ENCODE measurements at places on chromosomes 11 and 22.

DNA sequence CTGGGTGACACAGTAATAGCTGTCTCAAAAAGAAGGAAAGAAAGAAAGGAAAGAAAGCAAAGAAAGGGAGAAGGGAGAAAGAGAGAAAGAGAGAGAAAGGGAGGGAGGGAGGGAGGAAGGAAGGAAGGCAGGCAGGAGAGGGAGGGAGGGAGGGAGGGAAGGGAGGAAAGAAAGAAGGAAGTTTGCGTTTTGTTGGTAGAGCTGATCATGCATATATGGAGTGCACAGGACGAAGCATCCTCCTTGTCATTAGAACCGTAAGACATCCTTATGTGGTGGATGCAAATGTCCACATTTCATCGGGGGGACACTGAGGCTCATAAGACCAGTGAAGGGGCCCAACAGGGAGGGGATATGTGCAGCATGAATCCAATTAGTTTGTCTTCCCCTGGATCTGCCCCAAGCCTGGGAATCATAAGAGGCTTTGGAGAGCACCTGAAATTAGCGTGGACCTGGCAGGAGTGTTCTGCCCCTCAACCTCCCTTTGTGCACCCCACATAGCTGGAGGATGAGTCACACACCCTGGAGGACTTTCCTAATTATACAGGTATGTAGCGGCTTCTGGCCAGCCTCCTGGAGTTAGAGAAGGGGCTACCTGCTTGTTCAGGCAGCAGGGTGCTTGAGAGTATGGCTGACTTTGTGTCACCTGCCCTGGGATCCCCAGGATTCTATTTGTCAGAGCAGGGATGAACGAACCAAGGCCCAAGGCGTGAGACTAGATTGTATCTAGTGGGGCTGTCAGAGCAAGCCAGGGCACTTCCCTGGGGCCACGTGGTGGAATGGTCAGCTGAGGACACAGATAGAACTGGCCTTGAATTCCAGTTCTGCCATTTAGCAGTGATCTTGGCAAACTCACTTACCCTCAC is 119.7 kb upstream of the CD82 start:
- no peak for DNase-seq

- no peak for DNase-seq
These were observed 73.7 kb downstream of the RTL6 start for GRCh38 chr22:44424359-44424682.

DNA sequence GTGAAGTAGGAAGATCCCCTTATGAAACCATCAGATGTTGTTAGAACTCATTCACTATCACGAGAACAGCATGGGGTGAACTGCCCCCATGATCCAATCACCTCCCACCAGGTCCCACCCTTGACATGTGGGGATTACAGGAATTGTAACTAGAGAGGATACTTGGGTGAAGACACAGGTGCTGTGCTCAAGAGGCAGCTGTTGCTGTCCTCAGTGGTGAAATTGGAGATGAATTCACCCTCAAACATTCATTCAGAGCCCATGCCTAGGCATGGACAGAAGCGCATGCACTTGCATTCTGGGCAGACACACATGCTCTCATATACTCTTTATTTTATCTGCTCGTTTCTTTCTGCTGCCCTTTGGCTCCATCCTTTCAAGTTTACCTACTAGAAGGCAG is 385.0 kb downstream of the INSC start:
- no peak for DNase-seq

- DNase-seq, result no peak
These were observed 98.7 kb downstream of the NAV2 start for GRCh38 chr11:19811380-19811779.

GRCh38 chr11:78828676-78829075 is 254.0 kb upstream of the NARS2 start:
- DNase-seq, result no peak

DNA sequence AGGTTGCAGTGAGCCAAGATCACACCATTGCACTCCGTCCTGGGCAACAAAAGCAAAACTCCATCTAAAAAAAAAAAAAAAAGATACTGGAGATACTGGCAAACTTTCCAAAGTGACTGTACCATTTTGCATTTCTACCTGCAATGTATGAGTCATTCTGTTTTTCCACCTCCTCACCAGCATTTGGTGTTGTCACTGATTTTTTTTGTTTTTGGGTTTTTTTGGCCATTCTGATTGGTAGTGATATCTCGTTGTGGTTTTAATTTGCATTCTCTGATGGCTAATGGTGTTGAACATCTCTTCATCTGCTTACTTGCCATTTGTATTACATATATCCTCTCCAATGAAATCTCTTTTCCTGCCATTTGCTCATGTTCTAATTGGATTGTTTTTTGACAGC is 12.0 kb upstream of the RBX1 start:
- DNase-seq, result no peak

- peak; percentile 64 for DNase-seq
These were observed 12.7 kb upstream of the ARHGEF17 start for GRCh38 chr11:73295241-73295995.

GRCh38 chr22:36366291-36366708 is 21.5 kb downstream of the MYH9 start:
- no peak for DNase-seq

- DNase-seq, result no peak
These were observed 77.5 kb upstream of the MYOD1 start for GRCh38 chr11:17641792-17642350.

DNA sequence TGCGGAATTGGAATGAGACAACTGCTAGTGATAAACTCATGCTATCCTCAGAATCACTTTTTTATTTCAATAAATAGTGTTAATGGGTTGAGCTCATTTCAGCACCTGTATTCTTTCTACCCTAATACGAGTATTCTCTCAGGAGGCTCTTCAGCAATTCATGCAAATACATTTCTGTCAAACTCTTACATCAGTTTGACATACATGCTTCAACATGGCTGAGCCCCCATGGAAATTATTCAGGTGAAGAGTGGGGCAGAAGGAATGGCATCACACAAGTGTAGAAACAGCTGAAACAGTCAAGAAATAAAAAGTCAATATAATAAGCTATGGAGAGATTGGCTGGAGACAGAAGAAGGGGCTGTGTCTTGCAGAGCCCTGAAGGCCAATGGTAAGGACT is 77.8 kb upstream of the SNX19 start:
- DNase-seq, result no peak

DNA sequence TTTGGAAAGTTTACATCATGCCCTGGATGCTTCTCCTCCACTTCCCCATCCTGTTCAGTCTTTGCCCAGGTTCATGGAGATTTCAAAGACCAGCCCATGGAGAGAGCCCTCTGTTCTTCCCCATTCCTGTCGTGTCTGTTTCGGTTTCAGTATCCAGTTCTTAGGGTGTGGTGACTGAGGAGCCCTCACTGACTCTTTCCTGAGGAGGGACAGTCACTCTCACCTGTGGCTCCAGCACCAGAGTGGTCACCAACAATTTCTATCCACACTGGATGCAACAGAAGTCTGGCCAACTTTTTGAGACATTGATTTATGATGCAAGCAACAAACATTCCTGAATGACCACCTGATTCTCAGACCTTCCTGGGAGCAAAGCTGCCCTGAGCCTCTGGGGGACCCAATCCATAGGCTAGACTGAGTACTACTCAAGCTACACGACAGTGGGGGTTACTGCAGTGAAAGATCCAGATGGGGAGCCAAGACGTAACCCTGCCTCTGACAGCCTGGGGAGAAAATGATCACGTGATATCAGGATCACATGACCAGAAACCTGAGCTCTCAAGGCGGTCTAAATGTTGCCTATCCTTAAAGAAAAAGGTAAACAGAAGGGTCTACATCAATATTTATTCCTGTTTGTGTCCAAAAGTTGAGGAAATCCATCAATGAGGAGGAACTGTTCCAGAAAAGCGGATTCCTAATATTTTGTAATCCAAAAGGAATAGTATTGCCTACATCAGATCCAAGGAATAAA is 76.2 kb upstream of the VPREB1 start:
- DNase-seq, result no peak

- DNase-seq, result no peak
These were observed 42.3 kb downstream of the SYTL2 start for GRCh38 chr11:85768473-85769146.

DNA sequence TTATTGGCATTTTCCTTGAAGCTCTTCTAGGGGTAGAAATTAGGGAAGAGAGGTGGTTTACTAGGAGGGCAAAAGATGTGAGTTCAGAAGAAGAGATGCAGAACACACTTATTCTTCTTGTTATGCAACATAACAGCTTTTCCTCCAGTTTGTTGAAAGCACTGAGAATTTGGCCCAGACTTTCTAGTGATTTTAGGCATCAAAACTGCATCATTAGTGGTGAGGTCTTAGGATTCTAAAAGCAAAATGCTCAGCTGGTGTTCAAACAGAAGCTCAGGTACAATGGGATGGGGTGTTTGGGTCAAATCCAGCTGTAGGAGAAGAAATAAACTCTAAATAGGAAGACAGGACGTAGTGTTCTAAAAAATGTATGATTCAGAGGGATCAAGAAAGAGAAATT is 221.1 kb downstream of the OPCML start:
- no peak for DNase-seq

DNA sequence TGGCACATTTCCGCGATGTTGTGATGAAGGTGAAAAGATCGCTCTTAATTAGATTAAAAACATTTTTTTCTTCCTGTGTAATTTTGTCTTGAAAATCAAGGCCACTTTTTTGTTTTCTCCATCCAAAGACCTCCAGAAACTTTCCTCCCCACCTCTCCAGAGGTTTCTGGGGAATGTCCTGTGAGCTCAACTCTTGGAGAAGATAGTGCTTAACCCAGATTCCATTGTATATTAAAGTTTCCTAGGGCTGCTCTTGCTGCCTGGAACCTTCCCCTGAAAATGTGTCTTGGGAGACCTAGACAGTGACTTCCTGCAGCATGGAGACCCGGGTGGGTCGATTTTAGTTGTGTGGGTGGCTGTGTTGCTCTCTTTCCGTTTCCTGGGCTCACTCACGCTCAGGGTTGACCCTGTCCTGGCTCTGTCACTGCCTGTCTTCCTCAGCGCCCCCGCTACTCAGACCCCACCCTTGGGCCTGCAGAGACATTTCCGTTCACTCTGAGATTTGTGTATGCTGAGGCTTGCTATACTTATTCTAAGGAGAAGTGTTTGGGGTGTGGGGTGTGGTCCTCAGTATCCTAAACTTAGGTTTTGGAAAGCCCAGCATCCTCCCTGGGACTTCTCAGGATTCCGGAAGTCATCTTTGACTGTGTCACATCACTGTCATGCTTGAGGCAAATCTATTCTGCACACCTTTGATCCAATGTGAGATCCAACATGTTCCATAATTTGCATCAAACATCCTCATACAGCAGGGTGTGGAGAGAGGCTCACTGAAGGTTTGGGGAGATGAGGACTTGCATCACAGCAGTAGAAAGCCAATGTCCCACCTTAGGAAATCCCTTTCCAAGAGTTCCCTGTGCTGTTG is 47.2 kb downstream of the KCNQ1OT1 start:
- DNase-seq, result no peak

- DNase-seq, result no peak
These were observed 4.5 kb upstream of the MUC5B start for GRCh38 chr11:1218256-1218787.

- DNase-seq, result no peak
These were observed 1255.2 kb downstream of the LRRC4C start for GRCh38 chr11:40204228-40204627.

DNA sequence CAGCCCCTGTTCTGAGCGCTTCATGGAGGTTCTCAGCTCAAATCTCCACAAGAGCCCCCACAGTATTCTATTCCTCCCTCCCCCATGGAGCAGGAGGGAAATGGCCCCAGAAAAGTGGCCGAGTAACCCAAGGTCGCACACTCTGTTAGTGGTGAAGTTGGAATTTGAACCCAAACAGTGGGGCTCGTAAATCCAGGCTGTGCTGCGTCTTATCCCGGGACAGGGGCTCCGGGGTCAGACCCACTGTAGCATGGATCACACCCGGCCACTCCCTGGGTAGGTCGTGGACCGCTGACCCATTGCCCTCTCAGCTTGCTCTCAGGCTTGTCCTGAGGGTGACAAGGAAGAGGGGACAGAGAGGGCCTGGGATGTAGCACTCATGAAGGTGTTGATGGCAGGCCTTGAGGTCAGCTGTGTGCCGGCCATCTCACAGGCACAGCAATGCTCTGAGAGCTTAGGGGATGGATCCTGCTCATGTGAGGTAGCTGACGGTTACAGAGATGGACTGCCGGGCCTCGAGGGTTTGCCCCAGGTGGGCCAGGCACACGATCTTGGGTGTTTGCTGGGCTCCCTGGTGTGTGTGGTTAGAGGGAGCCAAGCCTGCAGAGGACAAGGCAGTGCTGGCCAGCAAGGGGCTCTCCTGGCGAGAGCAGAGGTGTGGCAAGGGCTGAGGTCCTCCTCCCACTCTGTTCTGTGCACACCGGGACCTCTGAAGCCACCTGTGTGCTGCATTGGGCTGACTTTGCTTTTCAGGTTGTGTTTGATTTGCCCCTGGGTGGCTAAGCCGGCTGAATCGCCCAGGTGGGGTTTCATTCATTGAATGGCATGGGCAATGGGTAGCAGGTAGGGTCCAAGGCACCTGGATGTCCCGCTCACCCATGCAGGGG is 2.3 kb upstream of the FGF19 start:
- DNase-seq, result no peak

DNA sequence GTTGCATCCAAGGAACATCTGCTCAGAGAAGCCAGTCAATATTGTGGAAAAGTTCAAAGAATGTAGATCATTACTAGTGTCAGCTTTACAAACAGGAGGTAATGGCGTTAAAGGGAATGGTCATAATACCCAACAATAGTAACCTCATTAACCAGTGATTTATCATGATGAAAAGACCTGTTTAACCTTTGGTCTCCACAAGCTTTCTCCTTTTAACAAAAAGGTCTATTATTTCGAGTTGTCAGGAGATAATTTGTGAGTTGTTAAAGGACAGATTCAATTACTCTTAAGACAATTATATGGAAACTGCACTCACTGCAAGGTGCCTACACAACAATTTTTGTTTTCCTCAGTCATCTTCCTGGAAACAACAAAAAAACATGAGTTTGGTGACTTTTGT is 73.8 kb upstream of the HTATIP2 start:
- no peak for DNase-seq

- DNase-seq, result no peak
These were observed 920 bp downstream of the TMEM218 start for GRCh38 chr11:125110506-125110905.

- DNase-seq, result no peak
These were observed 32.9 kb downstream of the LRRC32 start for GRCh38 chr11:76637491-76638269.

GRCh38 chr11:123560006-123560405 is 94.4 kb downstream of the SCN3B start:
- DNase-seq, result no peak

- no peak for DNase-seq
These were observed 20.1 kb downstream of the ELP4 start for GRCh38 chr11:31529701-31530100.

DNA sequence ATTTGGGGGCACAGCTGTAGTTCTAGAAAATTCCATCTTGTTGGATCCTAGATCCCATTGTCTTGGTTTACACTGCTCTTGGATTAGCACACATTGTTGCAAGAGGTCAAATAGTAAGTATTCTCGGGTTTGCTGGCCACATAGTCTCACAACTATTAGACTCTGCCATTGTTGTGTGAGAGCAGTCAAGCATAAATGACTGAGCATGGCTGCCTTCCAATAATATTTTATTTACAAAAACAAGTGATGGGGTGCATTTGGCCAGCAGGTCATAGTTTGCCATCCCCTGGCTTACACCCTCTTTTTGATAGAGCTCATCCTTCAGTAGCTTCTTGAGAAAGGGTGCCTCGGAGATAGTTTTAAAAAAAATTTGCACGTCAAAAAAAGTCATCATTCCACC is 77.9 kb upstream of the ALX4 start:
- DNase-seq, result no peak

GRCh38 chr22:41052661-41053490 is 39.5 kb upstream of the EP300 start:
- no peak for DNase-seq

Measured in activated CD8-positive, alpha-beta memory T cell treated with anti-CD3 and anti-CD28 coated beads for 1 hour (primary cell).